Endothelial cell (in vitro differentiated cells): ENCODE measurements at places on chromosomes 3 and 15.

DNA sequence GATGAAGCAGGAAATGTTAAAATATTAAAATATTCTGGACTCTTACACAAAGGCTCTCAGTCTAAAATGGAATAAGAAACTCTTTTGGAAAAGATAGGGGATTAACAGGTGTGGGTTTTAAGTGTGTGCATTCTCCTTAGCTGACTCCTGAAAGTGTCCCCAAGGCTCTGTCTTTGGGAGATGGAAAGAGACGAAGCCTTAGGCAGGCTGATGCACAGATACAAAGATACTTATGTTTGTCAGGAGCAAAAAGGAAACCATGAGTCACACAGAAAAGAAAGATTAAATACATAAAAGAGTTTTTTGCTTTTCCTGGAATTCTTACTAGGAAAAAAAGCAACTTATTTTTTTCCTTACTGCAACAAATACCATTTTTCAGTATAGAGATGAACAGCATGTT lies 23.8 kb upstream of the ABI3BP start:
- DNase-seq, result no peak

DNA sequence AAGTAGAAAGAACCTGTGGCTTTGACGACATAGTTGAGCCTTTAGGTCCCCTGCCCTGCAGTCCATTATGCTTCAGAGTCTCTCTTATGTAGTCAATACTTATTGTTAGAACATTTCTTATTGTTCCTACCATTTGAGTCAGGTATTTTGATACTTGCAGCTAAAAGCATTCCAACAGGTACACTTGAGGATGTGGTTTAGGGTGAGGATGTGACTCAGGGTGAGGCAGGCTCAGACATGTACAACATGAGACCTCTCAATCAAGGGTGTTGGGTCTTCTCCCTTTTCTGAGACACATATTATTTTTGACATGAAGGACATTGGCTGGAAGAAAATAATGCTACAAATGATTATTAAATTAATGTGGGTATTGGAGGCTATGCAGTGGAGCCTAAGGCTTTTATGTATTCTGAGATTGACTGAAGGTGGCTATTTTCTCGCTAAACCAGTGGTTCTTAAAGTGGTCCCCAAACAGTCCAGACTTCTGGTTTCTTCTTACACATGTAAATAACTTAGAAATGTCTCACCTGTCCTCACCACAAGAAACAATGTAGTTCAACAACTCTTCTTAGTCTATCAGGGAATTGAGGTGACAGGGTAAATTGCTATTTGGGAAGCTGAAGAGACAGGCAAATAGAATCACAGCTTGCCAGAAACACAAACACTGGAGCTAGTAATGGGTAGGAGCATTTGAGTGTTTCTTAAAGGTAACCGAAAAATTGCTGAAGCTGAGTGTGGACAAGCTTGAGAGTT lies 135.5 kb upstream of the ZPLD1 start:
- no peak for DNase-seq

- no peak for DNase-seq
These were observed 46.3 kb downstream of the EBLN2 start for GRCh38 chr3:73107676-73108187.

DNA sequence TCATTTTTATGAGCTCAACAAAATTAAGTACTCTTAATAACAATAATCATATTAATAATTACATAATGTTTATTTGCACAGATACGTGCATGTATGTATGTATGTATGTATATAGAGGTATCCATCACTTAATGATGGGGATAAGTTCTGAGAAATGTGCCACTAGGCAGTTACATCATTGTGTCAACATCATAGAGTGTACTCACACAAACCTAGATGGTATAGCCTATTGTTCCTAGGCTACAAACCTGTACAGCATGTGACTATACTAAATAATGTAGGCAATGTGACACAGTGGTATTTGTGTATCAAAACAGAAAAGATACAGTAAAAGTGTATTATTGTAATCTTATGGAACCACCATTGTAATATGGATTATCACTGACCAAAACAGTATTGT lies 874.7 kb upstream of the GBE1 start:
- no peak for DNase-seq

DNA sequence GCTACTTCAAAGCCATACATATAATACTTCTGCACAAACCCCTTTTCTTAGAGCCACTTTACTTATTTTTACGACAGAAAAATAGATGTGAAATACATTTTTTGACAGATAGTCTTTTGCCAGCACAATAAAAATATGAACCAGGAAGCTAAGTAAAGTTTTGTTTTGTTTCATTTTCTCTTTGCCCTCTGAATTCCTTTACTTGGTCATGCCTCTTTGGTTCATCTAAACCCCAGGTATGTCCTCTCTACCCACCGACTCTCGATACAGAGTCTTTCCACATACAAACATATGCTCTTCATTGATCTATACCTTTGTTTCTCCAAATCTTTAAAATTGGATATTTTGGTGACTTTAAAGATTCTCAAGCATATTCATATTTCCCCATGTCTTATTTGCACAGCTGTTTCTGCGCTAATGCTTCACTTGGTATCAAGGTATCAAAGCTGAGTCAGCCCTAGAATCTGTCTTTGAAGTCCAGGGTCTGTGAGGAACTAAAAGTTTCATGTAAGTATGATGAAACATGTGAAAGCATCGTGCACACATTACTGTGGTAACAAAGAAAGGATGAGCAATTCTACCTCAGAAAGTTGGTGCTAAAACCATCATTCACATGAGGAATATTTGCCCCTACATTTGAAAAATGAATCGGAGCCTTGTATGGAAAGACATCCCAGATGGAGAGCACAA lies 845.4 kb downstream of the NAALADL2 start:
- DNase-seq, result no peak

GRCh38 chr3:167886690-167887089 lies 151.2 kb downstream of the SERPINI1 start:
- DNase-seq, result no peak

GRCh38 chr3:130929804-130930203 lies 35.9 kb downstream of the ATP2C1 start:
- DNase-seq, result no peak

DNA sequence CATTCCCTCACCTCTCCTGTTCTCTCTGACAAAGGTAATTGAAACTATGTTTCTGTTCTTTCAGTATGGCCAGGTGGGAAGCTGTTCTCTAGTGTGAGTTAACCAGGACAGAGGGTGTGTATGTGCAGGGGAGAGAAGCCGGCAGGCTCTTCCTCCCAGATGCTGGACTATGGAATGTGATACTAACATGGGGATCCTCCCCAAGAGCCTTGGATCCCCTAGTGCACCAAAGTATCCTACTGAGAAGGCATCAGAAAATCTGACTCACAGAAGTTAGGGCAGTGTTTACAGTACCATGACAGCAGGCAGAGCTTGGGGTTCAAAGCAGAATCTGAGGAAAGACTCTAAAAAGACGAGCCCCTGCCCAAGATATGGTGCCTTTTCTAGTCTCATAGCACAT lies 123.1 kb downstream of the APBA2 start:
- no peak for DNase-seq

DNA sequence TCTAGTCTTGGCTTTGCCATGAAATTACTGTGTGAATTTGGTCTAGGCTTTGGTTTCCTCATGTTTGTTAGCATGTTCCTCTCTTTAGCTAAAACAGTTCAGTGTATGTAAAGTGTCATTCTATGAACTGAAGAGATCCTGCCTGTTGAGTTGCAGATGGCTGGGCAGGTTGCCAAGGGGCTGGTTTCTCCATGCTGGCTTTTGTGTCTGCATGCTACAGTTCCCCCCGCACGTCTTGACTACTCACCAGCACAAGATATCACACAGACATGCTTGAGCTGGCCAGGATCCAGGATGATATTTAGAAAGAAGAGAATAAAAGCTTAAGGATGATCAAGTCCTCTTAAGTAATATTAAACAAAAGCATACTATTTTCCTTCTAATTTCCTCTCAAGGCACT lies 90.2 kb downstream of the CERS3 start:
- no peak for DNase-seq

DNA sequence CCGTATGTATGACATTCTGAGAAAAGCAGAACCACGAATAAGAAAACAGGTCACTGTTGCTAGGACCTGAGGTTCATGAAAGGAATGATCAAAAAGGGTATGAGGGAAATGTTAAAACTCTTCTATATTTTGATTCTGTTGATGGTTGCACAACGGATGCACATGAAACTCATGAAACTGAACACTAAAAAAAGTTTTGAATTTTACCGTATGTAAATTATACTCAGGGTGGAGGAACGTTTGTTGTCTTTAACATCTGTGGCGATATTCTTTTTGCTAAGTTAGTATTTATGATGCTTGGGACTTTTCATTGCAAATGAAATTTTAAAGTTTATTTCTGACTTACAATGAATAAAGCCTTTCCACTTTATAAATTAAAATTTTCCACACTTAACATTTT lies 55.4 kb downstream of the STAG1 start:
- no peak for DNase-seq

GRCh38 chr3:139677388-139678155 lies at the start of gene NMNAT3:
Gene NMNAT3 (minus strand): TSS chr3:139677972. CDS start chr3:139627724, 50,248 bp downstream.
- peak; percentile 76 for DNase-seq

DNA sequence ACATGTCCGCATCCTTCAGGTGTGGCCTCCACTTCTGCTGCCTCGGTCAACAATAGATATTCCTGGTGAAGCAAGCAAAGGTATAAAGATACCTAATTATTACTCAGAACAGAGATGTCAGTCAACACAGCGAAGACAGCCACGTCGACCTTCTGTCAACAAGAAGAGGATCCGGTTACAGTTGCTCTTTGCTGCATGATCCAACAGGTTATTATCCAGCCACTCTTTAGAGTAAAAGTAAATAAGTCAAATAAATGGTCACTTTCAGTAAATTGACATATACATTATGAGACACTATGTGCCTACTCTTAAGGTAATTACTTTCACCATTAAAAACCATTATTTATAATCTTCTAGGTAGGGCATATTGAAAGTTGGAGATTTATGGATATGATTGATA lies 356.8 kb upstream of the ATP11B start:
- no peak for DNase-seq

DNA sequence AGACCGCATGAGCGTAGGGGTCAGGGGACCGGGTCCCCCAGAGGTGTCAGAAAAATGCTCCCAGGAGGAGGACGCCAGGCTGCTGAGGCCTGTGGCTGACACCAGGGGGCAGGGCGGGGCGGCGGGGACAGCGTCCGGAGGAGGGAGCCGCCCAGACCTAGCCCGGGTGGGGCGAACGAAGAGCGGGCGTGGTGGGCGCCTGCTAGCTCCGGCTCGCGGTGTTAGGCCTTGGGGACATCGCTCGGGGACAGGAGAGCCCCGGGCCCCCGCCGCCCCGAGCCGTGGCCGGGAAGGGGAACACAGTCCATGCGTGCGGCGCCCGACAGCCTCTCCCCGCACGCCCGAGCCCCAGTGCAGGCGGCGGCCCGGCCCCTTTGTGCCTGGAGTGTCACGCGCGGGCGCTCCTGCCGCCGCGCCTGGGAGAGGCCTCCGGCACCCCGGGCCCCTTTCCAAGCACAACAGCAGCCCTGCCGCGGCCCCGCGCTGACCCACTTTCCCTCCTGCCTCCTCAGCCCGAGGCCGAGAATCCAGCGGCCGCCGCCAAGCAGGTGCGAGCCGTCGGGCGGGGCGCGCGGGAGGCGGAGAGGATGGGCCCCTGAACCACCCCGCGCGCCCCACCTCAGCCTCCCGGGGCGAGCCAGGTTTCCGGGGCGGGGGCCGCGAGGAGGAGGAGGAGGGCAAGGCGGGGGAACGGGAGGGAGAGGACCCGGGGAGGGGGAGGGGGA lies 111.0 kb upstream of the KLF13 start:
- peak; percentile 79 for DNase-seq

- no peak for DNase-seq
These were observed 219.9 kb downstream of the OPA1 start for GRCh38 chr3:193812791-193813500.

DNA sequence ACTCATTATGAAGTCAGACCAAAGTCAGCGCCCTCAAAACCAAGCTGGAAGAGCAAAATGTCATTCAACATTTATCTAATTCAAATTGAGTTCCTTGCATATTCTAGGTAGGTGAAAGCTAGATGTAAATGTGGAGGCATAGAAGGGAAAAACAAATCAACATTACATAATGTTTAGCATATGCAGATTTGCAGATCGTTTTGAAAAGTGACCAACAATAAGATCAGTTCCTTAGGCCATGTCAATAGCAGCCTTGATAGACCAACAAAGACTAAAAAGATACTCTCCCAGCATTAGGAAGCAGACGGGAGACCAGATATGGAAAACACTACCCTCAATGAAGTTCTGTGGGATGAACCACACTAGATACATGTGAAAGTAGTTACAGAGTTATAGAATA lies 83.0 kb downstream of the PLD1 start:
- no peak for DNase-seq

DNA sequence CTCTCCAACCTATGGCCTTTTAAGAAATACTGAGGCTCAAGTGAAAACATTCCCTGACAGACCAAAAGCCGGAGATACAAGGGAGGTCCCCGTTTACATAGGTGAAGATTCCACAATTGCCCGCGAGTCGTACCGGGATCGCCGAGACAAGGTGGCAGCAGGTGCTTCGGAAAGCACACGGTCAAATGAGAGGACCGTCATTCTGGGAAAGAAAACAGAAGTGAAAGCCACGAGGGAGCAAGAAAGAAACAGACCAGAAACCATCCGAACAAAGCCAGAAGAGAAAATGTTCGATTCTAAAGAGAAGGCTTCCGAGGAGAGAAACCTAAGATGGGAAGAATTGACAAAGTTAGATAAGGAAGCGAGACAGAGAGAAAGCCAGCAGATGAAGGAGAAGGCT lies 24.8 kb downstream of the SYNM start:
- no peak for DNase-seq

DNA sequence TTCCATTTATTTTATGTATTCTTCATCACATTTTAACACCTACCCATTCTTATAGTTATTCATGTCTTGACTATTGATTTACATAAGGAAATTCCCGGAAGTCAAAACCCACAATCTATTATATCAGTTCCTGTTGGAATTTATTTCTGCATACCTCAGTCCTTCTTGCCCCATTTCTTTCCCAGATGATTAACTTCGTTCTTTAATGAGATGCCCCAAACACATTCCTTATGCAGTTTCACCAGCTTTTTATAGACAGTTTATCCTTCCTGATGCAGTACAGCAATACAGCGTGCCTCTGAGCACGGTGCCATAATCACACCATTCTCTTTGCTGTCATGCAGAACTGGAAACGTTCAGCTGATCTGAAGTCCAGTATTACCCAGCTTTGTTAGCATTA lies 175.8 kb upstream of the NANOGP8 start:
- no peak for DNase-seq

- DNase-seq, result peak; percentile 35
These were observed 371.5 kb upstream of the GOLIM4 start for GRCh38 chr3:168467115-168467714.

DNA sequence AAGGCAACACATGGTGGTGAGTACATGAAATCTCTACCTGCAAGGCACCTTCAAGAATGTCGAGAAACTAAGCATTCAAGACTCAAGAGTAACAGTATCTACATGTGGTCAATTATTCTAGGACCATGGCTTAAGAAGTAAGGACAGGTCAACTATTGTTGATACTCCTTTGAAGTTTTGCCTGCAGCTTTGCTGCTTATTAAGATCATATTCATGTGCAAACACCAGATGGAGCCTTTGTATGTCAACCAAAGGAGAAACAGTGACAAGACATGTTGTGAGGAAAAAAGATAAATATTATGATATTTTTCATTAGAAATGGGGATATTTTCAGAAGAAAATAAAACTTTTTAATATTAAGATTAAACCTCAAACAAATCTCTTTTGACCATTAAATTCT lies 52.3 kb upstream of the FGF7 start:
- no peak for DNase-seq
